SK-N-SH (cell line): ENCODE measurements at places on chromosomes 4 and X.

- DNase-seq = no peak
- no peaks in the 10 kb centered on the region for H3K27me3 ChIP-seq
- peaks cover 21% of the 10 kb centered on the region for H3K36me3 ChIP-seq
- no peaks in the 10 kb centered on the region; the same call in 1 of the 2 replicates for H3K4me1 ChIP-seq
- H3K4me3 ChIP-seq = no peak overlapping the region
- no peak overlapping the region for H3K27ac ChIP-seq
These were observed 234.3 kb downstream of the PALLD start for GRCh38 chr4:168731006-168731636.

- no peaks in the 10 kb centered on the region for H3K4me1 ChIP-seq
- no peaks in the 10 kb centered on the region for H3K36me3 ChIP-seq
- no peak for DNase-seq
These were observed 55.3 kb downstream of the TMPRSS11F start for GRCh38 chr4:68074397-68074796.

DNA sequence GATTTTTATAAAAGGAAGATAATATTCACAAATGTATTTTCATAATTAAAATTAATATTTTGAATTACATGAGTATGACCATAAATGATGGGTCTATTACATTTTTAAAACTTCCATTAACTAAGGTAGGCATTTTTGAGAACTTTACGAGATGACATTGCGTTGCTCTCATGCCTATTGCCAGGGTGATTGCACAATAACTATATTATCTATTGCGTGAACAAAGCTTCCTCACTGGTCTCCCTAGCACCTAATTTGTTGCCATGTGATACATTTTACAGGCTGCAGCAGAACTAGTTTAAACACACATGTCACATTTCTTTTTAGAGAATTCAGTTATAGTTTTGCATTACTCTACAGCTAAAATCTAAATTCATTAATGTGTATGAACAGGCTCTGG is 289.7 kb upstream of the GRID2 start:
- H3K4me3 ChIP-seq = no peak overlapping the region
- no peaks in the 10 kb centered on the region for H3K4me1 ChIP-seq
- DNase-seq = no peak
- H3K36me3 ChIP-seq = no peaks in the 10 kb centered on the region
- H3K27ac ChIP-seq = no peak overlapping the region

- H3K4me3 ChIP-seq = no peak overlapping the region
- peak overlapping the region; percentile 71 for H3K27ac ChIP-seq
- DNase-seq = no peak
- no peaks in the 10 kb centered on the region for H3K36me3 ChIP-seq
These were observed 10.8 kb upstream of the PHKA2 start for GRCh38 chrX:18994713-18995112.

DNA sequence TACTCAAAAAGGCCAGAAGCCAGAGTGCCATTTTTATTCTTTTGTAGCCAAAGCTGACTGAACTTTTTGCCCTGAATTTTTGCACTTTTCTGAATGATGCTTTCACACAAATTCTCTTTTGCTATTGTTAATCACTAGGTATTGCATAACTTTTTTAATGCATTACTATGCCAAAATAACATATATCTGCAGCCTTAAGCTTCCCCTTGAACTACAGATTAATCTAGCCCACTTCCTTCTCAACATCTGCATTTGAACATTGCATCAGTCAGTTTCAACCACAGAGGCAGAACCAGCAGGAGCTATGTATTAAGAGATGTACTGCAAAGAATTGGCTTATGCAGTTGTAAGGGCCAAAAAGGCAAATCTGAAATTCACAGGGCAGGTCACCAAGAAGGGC is 197.6 kb upstream of the GYPA start:
- H3K4me3 ChIP-seq = no peak overlapping the region
- no peaks in the 10 kb centered on the region for H3K4me1 ChIP-seq
- no peaks in the 10 kb centered on the region; the same call in 1 of the 2 replicates for H3K27me3 ChIP-seq
- H3K36me3 ChIP-seq = no peaks in the 10 kb centered on the region

DNA sequence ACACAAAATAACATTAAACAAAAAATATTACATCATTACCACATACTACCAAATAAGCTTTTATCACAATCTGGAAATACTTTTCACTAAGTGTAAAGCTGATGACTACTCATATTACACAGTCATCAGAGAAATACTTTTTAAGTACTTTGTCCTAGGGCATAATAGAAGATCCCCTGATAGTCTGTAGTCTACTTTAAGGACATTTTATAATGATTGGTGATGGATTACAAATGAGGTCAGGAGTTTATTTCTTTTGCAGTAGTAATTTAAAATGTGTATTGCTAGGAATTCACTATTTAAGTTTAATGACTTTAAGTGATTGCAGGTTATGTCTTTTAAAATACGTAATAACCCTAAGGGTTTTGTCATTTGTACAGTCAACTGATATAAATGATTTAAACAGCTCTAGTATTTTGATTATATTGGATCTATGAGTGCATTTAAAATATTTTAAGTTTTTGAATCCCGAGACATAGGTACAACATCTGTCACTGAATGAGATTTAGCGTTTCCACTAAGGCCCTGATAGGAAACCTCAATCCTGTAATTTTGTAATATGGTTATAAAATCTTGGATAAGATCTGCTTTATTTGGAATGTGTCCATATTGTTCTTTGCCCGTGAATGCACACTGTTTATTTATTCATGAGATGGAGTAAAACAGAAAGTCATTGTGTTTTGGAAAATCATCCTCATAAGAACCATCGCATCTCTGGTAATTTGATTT is 189.5 kb downstream of the ARAP2 start:
- DNase-seq = no peak
- H3K36me3 ChIP-seq = no peaks in the 10 kb centered on the region
- no peak overlapping the region for H3K27ac ChIP-seq
- H3K27me3 ChIP-seq = no peaks in the 10 kb centered on the region
- H3K4me1 ChIP-seq = no peaks in the 10 kb centered on the region
- no peak overlapping the region for H3K4me3 ChIP-seq
